ENCODE measurements at places on chromosomes 16 and 17.

GRCh38 chr16:79045191-79045590 is 555.3 kb downstream of the MAF start:
- no peak for DNase-seq

- no peak for DNase-seq
These were observed 13.0 kb downstream of the PIP4K2B start for GRCh38 chr17:38786372-38786771.

- no peak for DNase-seq
These were observed 10.9 kb downstream of the RARA start for GRCh38 chr17:40319651-40320540.

- no peak for DNase-seq
These were observed 70.7 kb upstream of the DNAJA2 start for GRCh38 chr16:47043970-47044684.

DNA sequence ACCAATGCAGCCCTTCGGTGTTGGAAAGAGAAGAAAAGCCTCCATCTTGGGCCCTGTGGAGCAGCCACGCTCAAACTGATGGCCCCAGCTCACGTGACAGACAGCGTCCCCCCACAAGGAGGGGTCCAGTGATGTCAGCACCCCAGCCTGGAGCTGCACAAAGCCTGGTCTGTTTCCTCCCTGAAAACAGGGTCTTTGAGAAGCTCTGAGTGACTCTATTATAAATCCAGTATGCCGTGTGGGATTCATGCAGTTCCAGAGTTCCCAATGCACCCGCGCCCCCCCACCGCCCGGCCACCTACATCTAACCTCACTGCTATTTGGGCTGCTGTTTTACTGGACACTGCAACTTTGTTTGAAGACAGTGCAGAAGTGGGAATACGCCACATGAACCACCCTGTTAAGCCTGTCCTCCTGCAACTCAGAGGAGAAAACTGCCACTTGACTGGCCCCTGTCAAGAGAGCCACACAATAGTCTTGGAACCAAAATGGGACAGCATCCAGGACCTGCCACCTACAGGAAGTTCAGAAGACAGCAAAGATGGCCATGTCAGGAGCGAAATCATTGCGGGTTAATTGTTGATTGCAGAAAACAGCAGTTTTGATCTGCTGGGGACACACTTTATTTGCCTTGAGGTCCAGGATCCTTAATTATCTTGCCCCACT is 33.1 kb downstream of the PMP22 start:
- DNase-seq, result no peak

DNA sequence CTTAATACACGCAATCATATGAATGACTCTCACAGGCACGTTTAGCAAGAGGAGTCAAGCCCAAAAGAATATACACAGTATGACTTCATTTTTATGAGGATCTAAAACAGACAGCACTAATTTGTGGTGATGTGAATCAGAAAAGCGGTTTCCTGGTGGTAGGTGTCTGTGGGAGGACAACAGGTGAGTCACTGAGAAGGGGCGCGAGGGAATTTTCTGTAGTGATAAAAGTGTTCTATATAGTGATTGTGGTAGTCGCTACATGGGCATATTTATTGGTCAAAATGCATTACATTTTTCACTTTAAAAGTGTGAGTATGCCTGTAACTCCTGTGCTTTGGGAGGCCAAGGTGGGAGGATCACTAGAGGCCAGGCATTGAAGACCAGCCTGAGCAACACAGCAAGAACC is 7.6 kb upstream of the TNRC6A start:
- DNase-seq, result no peak

GRCh38 chr16:86707171-86707570 is 128.8 kb downstream of the FOXL1 start:
- no peak for DNase-seq

- peak; percentile 71 for DNase-seq
These were observed 11.1 kb downstream of the LPO start for GRCh38 chr17:58249270-58250133.

GRCh38 chr17:55545806-55546205 is 34.6 kb upstream of the SMIM36 start:
- no peak for DNase-seq

DNA sequence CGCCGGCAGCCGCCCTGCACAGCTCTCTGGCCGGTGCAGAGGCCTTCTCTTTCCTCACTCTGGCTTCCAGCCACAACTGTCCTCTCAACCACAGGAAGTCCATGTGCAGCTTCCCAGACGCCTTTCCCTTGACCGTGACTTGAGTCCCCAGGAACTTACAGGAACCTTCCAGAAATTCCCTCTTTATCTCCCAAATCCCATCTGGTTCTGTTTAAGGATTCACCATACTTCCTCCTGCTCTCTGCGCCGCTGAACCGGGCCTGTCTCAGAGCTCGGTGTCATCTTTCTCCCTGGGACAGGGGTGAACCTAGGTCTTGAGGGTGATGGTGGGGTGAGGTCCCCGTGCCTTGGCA is 65.2 kb upstream of the ZNF469 start:
- DNase-seq, result no peak
